ENCODE measurements at places on chromosomes 12 and 14.

- no peak for DNase-seq
Measured at GRCh38 chr12:20423557-20423956, 55.2 kb downstream of the PDE3A start.

- no peak for DNase-seq
Measured at GRCh38 chr12:132307976-132308852, 21.2 kb downstream of the GALNT9 start.

GRCh38 chr12:51669271-51669670 lies 78.2 kb downstream of the SCN8A start:
- DNase-seq, result no peak

GRCh38 chr12:9348906-9349518 lies 140.8 kb upstream of the PZP start:
- DNase-seq, result no peak

DNA sequence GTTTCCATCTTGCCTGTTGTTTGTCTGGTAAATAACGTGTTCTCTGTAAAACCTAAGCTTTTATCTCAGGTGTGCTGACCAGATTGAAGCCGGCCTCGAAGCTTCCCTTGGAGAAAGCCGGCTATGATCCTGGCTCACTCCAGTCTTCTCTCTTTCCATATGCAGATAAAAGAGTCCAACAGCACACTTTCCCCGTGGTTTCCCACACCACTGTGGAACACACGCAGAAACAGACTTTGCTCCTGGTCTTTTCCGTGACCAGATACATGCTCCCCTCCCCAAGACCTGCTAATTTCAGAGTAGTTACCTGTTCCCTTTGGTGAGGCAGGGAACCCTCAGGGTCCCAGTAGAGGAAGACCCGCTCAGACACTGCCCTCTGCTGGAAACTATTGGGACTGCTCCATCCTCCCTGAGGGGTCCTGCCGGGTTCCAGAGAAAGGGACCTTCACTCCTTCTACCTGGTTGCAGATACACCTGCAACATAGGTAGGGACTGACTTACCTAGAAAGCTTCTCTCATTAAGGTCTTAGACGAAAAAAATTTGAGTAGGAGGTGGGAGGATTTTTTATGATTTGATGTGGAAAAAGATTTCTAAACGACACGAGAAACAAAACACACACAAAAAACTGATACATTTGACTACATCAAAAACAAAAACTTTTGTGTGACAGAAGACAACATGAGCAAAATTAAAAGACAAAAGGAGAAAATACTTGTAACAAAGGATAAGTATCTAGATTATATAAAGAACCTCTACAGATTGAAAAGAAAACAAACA lies 415.4 kb upstream of the CCDC196 start:
- peak; percentile 80 for DNase-seq

All from ecto neural progenitor cell (in vitro differentiated cells).